Mesenchymal stem cell (in vitro differentiated cells and primary cell): ENCODE measurements at places on chromosomes 5 and 9.

DNA sequence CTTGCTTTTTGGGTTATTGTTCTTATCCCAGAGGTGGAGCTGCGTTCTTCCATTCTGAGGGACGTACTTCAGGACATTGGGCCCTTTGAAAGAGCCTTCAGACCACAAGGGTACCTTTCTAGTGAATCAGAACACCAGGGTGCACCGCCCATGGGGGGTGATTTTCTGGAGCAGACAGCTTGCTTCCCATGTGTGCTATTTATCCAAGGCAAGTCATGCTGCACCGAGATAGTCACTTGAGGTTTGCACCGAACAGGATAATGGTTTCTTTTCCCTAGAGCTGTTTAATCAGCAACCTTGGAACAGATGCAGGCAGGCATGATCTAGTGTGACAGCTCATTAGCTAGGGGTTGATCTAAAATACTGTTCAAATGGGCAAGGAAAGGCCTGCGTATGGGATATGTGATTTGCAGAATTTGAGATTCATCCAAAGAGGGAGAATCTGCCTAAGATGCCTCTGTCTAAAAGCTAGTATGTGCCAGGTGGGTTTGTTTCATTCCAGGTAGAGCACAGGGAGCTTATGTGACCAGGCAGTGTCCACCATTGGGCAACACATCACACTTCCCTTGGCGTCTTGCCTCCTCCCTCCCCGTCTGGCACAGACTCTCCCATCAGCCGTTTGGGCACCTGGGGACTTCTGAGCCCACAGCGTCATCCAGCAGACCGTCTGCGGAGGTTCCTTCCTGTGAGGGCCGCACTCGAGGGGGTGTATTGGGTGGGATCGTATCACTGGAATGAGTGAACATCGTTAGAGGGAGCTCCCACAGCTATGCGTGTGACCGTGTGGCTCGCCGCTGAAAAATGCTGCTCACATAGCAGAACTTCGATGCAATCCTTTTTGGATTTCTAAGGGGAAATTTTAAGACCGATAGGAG is 23.0 kb downstream of the ABL1 start:
- peak; percentile 90 for DNase-seq

DNA sequence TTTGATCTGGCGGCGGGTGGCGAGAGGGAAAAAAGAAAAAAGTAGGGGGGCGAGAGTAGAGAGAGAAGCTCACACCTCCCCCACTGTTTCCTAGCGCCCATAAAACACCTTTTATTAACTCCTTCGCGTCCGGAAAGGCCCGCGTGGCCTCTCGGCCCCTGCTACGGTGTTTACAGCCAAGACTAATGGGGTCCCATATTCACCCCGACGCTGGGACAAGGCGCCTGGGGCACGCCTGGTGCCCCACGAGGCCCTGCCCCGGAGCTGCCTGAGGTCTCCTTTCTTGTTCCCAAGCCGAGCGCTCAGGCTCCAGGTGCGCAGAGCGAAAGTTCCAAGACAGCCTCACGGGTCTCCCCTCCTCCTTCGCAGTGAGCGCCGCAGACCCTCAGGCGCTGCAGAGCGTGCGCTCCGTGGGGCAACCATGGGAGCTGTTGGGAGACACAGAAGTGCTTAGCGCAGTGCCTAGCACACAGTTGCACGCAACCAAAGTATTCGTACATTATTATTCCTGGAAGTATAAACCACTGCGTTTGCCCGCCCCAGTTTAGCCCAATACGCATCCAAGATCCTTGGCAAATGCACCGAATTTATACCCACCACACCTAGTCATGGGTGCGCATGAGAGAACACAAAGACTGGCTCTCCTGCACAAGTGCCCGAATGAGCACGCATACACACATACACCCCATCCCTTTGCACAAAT is 4.3 kb downstream of the HAND1 start:
- DNase-seq, result no peak

DNA sequence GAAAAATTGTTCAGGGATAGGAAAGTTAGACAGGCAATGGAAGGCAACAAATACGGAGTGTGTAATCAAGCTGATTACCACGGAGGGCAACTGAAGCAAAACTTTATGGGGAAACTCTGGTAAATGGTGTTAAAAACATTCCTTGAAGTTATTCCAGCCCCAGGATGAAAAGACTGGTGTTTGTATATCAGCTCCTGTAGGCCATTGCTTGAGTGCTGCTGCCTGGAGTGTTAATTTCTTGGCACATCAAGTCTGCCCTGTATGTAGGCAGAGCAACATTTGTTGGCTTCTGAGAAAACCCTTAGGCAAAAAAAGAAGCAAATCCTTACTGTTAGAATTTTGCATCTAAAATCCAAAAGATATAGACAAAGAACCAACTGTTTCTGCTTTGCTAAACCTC is 686.5 kb upstream of the ACO1 start:
- DNase-seq, result no peak

DNA sequence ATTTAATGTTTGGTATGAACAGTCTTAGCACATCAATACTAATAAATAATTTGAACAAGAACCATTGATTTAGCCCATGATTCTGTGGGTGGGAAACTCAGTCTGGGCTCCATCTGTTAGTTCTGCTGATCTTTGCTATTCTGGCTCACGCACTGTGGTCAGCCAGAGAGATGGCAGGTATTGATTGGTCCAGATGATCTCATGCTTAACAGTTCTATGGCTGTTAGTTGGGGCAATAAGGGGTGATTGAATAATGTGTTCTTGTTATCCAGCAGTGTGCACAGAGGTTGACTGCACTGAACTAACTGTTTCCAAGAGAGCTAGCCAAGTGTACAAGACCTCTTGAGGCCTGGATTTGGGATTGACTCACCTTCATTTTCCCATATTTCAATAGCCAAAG is 824.3 kb downstream of the SEMA5A start:
- DNase-seq, result no peak
